Ecto neural progenitor cell (in vitro differentiated cells): ENCODE measurements at places on chromosomes 13 and 19.

DNA sequence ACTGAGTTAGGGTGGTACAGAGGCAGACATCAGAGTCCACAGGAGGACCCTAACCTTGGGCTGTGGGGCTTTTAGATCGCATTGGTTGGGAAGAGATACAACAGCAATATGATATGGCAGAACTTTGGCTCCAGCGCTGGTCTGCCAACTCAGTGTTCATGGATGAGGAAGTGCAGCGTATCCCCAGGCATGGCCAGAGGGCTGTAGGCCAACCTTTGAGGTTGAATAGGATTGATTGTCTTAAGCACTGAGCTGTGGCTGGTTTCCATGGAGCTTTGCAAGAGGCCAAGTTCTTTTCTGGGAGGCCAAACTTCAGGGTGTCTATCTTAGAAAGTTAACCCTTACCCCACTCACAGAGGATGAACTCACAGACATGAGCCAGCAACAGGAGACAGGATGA lies 144.1 kb upstream of the TMTC4 start:
- DNase-seq: no peak

- peak; percentile 82 for DNase-seq
These were observed at the start of gene C19orf81 for GRCh38 chr19:50649433-50650391. C19orf81 (plus strand) TSS chr19:50649445; CDS start chr19:50649445, 0 bp downstream.

GRCh38 chr19:46629546-46630025 lies 4.7 kb upstream of the PTGIR start:
- no peak for DNase-seq

GRCh38 chr19:13526552-13526951 lies 20.3 kb upstream of the CACNA1A start:
- DNase-seq: no peak

DNA sequence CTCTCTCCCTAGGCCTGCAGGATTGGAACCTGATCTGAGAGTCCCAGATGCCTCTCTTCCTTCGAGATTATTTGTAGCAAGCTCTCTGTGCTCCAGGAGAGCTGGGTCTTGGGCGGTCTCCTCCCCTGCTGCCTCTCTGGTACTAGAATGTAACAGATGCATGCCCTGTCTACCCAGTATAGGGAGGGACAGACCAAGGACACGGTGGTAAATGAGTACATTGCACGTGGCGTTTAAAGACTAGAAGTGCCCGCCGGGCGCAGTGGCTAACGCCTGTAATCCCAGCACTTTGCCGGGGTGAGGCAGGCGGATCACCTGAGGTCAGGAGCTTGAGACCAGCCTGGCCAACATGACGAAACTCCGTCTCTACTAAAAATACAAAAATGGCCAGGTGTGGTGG lies 11.7 kb downstream of the SLC27A1 start:
- DNase-seq: no peak

DNA sequence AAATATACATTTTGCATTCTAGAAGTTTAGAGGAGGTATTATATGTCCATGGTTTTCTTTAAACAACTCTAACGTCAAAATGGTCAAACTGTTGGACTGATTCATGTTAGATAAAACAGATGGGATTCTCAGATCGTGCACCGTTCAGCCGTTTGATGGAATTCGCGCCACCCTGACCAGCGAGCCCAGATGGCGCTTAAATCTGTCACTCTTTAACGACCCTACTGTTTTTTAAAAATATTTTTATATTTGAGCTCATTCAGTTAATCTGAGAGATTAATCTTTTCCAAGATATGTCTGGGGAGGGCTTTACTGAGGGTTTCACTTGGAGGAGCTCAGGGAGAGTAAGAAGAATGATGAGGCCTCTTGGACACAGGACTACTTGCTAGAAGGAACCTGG lies 164.4 kb downstream of the TM9SF2 start:
- no peak for DNase-seq

- peak; percentile 95 for DNase-seq
These were observed at the start of gene CA11 for GRCh38 chr19:48646001-48646721. CA11 (minus strand) TSS chr19:48646187; CDS start chr19:48645632, 555 bp downstream.

DNA sequence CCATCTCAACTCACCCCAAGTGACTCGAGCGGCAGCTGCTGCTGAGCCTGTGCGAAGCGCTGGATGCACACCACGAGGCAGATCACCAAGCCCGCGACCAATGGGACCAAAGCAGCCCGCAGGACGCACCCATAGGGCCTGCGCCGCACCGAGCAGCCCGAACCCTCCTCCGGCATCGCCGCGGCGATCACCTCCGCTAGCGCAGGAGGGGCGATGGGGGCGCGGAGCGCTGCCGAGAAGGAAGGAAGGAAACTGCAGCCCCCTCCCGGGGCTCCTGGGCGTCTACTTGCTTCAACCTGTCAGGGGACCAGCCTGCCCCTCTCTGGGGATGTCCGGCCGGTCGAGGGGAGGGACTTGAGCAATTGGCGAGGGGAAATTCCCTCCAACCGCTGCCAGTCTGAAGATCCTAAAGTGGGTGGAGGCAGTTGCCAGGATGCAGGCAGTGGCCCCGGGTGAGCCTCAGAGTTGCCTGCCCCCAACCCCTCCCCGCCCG lies at the start of gene CD70:
Gene CD70, minus strand, starts transcription at position 324 of the 493 bp plus-strand sequence. Its CDS starts 148 bp downstream, at position 176.
- DNase-seq: peak; percentile 81

DNA sequence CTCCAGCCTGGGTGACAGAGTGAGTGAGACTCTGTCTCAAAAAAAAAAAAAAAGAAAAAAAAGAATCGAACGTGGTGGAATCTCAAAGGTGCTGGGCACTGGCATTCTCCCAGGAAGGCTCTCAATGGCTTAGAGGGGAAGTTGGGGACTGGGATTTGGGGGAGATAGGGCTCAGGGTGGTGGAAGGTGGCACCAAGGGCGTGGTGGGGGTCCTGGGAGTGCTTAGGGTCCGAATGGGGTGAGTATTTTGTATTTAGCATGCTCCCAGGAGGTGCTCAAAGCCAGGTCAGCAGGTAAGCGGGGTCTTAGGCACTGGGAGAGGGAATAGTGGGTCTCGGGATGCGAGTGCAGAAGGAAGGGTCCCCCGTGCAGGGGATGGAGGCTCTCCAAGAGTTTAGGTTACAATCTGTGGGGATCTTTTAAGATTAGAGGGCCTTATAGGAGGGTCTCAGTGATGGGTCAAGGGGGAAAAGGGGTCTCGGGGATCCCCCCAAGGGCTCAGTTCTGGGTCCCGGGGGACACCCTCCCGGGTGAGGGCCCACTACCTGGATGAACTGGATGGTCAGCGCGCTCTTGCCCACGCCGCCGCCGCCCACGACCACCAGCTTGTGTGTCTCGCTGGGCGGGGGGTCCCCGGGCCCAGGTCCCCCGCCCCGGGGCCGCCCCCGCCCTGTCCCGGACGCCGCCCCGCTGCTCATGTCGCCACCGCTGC lies 386 bp downstream of the RRAS start:
- DNase-seq: no peak

GRCh38 chr19:11699931-11700794 lies 38.6 kb downstream of the ZNF823 start:
- DNase-seq: no peak

DNA sequence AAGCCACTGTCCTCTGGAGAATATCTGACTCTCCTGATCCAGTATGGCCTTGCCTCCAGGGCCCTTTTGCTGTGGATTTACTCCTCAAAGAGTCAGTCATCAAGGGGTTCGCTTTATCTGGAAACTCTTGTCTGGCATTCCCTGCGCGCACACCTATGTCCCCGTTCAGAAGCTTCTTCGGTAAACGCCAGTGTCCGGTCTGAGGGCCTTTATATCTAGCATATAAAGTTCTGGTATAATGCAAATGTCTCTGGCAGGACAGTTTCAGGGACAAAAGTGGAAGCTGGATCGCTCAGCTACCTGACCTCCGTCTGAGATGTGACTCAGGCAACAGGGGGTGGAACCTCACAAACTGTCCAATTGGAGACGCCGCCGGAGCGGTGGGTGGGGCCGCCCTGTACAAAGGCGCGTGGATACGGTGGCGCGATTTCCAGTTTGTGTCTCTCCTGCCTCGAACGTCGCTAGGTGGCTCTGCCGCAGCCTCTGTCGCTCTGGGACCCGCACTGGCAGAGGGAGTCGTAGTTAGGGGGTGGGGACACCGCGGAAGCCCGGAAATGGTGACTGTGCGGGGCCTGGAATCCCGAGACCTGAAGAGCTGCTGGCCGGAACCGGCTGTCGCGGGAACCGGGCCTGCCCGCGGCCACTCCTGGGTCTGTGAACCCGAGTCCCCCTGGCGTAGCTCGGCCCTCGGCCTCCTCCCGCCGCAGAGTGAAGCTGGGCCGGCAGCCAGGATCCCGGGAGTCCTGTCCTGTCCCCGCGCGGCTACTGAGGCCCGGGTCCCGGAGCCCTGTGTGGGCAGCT lies 10.6 kb upstream of the ZNF709 start:
- DNase-seq: peak; percentile 94

DNA sequence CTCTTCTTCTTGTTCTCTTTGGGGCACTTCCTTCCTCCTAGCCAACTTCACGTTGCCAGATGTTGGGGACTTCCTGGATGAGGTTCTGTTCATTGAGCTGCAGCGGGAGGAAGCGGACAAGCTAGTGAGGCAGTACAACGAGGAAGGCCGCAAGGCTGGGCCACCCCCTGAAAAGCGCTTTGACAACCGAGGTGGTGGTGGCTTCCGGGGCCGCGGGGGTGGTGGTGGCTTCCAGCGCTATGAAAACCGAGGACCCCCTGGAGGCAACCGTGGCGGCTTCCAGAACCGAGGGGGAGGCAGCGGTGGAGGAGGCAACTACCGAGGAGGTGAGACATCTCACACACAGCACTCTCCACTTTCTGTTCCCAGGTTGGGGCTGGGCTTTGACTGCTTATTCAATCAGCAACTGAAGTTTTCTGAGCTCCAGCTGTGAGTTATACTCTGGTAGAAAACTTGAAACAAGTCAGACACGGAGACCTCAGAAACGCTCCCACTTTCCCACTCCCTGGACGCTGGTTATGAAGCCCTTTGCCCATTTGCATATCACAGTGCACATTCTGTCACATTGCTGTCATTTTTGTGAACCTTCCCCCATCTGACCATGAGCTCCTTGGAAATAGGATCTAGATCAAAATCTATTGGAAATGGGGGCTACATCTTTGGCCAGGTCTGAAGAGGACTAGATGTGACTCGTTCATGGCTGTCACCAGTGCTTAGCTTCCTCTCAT lies 7.2 kb upstream of the CCDC97 start:
- DNase-seq: no peak

DNA sequence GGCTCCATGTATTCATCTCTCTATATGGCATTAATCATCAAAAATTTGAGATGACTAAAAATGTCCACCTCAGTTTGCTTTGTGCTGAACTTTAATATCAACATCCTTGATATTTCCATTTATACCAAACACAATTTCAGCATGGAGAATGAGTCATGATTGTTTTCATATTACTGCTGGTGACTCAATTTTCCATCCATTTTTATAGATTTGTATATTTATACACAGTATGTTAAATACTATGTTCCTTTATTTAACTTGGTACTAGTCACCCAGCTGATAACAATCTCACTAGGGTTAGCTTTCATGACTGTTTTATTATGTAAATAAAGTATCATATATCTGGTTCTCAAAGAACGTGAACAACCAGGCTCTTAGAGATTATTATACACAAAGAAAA lies 1255.1 kb downstream of the SLITRK1 start:
- DNase-seq: no peak

DNA sequence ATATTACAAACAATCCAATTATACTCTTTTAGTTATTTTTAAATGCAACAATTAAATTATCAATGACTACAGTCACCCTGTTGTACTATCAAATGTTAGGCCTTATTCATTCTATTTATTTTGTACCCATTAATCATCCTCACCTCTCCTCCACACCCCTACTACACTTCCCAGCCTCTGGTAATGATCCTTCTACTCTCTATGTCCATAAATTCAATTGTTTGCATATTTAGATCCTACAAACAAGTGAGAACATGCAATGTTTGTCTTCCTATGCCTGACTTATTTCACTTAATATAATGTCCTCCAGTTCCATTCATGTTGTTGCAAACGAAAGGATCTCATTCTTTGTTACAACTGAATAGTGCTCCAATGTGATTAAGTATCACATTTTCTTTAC lies 1414.6 kb downstream of the SLITRK1 start:
- no peak for DNase-seq

- DNase-seq: no peak
These were observed 16.9 kb upstream of the C1QTNF9 start for GRCh38 chr13:24292481-24292880.

GRCh38 chr19:18118420-18119012 lies 20.9 kb downstream of the MAST3 start:
- no peak for DNase-seq

- no peak for DNase-seq
These were observed 1.4 kb upstream of the LYPD3 start for GRCh38 chr19:43466793-43467192.

DNA sequence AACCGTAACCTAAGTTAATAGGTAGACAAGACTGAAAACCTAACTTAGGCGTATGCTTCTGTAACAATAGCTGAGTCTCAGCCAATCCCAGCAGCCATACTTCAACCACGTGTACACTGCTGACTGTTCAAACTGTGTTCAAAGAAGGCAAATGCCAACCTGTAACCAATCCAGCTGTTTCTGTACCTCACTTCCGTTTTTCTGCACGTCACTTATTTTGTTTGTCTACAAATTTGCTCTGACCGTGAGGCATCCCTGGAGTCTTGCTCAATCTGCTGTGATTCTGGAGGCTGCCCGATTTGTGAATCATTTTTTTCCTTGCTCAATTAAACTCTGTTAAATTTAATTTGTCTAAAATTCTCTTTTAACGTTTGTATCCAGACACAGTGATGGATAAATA lies 59.2 kb downstream of the EDNRB start:
- no peak for DNase-seq

DNA sequence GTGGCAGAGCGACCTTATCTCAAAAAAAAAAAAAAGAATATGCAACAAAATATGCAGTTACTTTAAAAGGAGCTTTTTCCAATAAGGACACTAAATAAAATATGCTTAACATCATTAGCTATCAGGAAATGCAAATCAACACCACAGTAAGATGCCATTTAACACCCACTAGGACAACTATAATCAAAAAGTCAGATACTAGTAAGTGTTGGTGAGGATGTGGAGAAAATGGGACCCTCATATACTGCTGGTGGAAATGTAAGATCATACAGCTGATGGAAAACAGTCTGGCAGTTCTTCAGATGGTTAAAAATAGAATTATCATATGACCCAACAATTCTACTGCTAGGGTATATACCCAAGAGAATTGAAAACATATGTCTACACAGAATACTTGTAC lies 24.5 kb upstream of the AKT2 start:
- no peak for DNase-seq

GRCh38 chr19:15457701-15458484 lies 6.5 kb downstream of the RASAL3 start:
- DNase-seq: no peak

DNA sequence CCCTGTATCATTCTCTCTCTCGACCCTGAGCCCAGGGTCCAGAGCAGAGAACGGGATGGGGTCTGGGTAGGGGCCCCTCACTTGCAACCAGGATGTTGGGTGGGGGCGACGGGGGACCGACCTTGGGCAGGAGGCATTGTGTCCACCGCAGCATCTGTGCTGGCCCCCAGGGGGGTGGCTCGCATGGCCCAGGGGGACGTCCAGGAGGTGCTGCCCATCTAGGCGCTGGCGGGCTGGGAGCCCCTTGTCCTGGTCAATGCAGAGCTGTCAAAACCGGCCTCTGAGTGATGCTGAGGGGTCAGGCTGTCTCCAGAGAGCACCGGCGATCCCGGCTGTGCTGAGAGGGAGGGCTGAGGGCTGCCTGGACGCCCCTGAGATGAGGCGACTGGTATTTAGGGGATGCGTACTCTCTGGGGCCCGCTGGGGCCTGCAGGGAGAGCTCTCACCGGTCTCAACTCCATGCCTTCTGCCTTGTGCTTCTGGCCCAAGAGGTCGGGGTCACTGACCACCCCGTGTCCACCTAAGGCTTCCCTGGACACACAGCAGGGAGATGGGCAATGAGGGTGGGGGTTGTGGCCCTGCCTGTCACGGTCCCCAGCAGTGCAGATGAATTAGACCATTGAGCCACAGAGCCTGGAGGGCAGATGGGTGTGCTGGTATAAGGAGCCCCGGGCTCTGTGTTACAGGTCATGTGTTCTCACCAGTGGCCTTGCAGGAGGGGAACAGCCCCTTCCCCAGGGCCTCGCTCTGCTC lies 8.6 kb downstream of the RPS9 start:
- no peak for DNase-seq
